ENCODE measurements at places on chromosomes 2 and 18.
A peak's percentile ranks its signal among the peaks of the same experiment; 100 is the strongest.

DNA sequence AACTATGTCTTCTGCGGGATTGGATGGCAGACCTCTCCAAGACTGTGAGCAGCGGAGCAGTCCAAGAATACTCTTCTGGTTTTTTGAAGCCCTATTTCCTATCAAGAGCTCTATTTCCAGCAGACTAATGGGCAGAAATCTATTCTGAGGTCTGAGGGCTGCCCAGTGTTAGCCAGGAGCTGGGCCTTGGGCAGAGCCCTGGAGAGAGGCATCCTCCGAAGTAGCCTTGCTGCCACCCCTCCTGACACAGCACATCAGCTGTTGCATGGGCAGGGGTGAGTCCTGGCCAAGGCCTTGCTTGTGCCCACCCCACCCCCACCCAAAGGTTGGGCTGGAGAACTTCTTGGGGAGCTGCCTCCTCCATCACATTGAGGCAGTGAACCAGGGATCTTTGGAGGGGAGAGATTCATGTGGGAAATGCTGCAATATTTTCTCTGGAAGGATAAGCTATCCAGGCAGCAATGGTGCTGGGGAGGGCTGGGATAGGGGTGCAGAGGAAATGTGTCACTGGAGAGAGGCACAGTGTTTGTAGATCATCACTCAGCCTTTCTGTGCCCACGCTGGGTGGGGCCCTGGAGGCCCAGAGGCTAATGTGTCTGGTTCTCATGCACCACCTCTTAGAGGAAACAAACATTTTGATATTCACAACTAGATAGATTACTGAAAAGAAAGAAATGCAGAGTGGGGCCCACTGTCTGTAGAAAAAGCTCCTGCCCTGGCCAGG, 104.7 kb downstream of the VSNL1 start:
- DNase-seq: no peak

GRCh38 chr2:120612931-120613330, 122.7 kb upstream of the GLI2 start:
- no peak for DNase-seq

DNA sequence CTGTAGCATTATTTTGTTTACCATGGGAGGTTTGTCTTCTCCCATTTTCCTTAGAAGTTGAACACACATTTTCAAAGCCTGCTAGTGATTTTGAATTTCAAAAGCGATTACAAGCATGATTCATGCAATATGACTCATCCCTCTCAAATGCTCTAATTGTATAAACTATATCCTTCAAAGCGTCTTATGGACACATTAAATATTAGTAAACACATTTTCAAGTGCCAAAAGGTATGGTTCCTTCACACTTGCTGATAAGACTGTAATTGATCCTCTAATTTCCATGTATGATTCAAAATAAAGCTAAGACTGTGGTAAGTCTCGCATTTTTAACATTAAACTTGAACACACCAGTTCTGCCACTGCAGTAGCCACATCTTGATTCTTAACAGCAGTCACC, 512.9 kb downstream of the LRRTM4 start:
- DNase-seq: no peak

- peak; percentile 91 for DNase-seq
Observed at GRCh38 chr2:31138037-31138962, at the start of gene GALNT14. GALNT14 (minus strand) TSS chr2:31138440; CDS start chr2:31138086, 354 bp downstream.

DNA sequence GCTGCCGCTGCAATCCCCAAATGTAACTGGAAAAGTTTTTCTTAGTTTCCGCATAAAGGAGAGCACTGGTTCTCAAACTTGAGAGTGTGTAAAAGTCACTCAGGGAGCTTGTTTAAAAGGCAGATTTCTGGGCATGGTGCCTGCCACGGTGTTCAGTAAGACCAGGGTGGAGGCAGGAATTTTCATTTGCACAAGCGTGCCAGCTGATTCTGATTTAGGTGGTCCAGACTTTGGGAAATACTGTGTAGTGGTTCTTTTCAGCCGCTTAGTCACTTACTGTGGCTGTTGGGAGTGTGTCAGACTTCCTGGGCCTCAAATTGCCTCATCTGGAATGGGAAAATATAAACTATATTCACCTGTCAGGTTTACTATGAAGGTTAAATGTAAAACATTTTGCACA, 788 bp downstream of the ARMC9 start:
- DNase-seq: no peak

DNA sequence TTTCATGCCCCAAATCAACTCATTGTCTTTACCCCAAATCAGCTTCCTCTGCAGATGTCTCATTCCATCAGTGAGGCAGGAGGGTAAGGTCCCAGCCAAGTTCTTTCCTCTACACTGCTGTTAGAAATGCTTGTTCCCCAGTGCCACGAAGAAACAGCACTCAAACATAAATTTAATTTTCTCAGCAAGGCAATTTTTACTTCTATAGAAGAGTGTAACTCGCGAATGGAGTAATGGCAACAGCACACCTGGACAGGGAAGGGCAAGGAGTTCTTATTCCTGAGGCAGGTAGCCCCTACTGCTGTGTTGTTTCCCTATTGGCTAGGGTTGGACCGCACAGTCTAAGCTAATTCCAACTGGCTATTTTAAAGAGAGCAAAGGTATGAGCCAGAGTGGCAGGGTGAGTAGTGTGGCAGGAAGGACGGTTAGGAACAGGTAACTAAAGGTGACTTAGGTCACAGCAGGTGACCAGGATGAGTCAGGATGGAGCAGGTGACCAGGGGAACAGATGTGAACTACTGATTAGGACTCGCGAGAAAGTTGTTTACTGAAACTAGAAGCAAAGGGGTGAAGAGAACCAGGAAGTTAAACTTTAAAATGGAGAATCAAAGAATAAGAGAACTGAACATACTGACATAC, 12.0 kb upstream of the CEP68 start:
- no peak for DNase-seq

DNA sequence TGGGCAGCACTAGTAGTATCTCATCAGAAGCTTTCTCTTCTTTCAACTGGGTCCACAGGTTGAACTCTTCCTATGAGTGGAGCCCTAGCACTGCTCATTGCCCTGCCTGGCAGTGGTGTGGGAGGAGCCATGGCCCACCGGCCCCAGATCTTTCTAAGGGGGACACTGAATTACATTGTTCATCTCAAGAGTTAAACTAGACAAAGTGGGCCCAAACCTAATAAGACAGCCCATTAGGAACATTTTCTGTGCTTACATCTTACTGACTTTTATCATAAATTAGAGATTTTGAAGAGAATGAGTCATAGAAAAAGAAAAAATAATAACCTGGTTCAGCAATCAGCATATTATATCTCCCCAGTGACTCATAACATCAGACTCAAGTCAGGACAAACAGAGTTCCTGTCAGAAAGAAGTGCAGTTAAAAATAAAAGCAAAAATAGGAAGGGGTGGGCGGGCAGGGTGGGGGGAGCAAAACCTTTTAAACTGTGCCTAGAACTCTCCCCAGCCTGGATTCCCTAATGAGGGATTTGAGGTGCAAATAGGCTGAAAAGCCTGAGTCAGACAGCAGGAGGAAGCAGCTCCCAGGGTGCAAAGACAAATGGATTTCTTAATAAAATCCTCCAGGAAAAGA, 161.6 kb upstream of the TRIB2 start:
- DNase-seq: no peak

DNA sequence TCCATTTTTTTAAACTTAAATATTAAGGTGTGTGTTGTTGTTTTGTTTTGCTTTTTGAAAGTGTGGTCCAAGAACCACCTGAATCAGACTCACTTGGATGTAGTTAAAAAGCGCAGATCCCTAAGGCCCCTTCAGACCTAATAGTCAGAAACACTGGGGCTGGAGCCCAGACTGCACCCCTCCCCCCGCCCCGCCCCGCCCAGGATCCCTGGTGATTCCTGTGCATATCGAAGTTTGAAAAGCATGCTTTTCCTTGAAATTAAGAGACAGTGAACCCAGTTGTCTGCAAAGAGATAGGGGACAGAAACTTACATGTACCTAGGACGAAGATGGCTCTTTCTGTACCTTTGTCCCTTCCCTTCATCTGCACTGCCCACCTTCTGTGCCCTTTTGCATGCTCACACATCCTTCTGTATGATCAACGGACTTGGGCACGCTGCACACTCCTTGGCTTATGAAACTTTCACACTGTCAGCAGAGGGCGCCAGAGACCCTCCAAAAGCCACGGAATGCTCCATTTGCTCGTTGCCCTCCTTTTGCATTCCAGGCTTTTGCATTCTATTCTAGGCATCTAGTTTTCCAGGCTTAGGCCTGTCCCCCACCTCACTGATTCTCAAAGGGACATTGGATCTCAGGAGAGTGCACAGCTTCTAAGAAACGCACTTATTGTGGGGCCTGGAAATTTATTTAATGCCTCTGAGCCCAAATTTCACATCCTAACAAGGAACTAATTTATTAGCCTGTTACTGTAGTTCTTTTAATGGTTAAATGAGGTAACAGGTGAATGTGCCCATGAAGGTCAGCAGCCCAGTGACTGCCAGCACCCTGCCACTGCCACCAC, 32.8 kb upstream of the SLC14A1 start:
- DNase-seq: no peak

DNA sequence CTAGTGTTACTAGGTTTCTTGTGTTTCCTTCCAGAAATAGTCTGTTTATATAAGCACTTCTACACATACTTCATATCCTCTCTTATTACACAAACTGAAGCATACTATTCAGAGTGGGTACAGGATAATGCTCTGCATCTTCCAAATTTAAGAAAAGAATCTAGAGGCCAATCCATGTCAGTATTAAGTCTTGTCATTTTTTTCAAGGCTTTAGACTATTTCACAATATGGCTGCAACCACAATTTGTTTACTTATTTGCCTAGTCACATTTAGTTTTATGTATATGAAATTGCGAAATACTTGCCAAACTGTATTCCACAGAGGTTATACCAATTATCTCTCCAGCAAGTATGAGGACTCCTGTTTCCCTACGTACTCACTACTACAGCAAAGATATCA, 27.9 kb downstream of the IWS1 start:
- DNase-seq: no peak

DNA sequence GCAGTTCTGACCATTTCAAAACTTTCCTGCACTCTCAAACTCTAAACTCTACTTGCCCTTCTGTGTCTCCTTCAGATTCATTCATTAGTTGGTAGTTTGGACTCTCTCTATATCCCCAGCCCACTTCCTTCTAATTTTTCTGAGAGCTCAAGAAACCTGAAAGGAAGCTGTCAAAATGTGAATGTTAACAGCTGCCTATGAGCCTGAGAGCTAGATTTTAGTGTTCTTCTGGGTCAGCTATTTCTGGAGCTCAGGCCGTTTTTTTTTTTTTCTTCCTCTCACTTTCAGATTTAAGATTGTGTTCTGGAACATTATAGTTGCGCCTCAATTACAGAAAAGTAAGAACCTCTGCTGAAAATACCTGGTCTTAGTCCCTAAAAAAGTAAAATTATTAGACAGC, 73.1 kb downstream of the RTN4 start:
- DNase-seq: no peak

GRCh38 chr2:153657651-153658050, 179.1 kb upstream of the RPRM start:
- no peak for DNase-seq

- DNase-seq: no peak
Observed at GRCh38 chr2:209908511-209908910, 93.9 kb upstream of the RPE start.

DNA sequence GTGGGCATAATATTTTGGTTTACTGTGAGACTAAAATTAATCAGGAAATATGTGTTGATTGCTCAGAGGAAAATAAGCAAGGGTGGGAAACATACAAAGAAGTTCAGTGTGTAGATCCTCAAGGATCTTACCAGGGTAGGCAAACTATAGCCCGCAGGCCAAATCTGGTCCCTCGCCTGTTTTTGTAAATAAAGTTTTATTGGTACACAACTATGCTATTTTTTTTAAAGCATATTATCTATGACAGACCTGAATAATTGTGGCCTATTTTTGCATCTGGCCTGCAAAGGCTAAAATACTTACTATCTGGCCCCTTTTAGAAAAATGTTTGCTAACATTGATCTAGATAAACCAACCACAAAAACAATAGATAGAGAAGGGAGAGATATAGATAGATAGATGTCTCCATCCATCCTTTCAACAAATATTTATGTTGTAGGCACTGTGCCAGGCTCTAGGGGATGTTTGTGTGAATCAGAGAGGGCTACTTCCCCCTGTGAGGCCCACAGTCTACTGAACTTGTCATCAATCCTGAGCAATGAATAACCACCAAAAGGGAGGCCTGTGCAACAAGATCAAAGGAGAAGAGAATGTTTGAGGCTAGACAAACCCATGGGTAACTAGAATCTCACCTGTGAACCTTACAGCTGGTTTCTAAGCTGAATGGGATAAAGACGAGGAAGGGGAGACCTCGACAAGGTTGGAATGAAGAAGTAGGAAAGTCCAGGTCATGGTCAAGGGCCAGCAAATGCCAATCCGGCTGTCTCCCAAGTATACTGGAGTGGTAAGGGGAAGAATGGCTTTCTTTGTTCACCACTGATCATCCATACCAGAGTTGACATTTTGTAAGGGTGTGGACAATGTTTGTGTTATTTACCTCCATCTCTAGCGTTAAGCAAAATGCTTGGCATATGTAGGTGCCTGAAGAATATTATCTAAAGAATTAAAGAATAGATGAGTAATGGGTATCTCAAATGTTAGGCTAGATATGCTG, 23.6 kb downstream of the ALPK2 start:
- DNase-seq: no peak

- no peak for DNase-seq
Observed at GRCh38 chr2:203734276-203734983, 28.0 kb downstream of the CD28 start.

GRCh38 chr2:94874277-94874997, 3.2 kb downstream of the TEKT4 start:
- peak; percentile 88 for DNase-seq
